Uterus (tissue), 4 donors: ENCODE measurements at places on chromosomes 3 and 15.
A peak's percentile ranks its signal among the peaks of the same experiment; 100 is the strongest.

DNA sequence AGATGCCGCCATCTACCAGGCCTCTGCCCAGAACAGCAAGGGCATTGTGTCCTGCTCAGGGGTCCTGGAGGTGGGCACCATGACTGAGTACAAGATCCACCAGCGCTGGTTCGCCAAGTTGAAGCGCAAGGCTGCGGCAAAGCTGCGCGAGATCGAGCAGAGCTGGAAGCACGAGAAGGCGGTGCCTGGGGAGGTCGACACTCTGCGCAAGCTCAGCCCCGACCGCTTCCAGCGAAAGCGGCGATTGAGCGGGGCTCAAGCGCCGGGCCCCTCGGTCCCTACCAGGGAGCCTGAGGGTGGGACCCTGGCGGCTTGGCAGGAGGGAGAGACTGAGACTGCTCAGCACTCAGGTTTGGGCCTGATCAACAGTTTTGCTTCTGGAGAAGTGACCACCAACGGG is 22.6 kb downstream of the ALPK3 start:
- DNase-seq = no peak

GRCh38 chr15:75952525-75952924 is 48.8 kb downstream of the FBXO22 start:
- no peak for DNase-seq

GRCh38 chr3:59256230-59256629 is 206.4 kb upstream of the CFAP20DC start:
- DNase-seq = no peak

GRCh38 chr3:30607032-30607833 is 832 bp downstream of the TGFBR2 start:
- DNase-seq = peak; percentile 71

- no peak for DNase-seq
Measured at GRCh38 chr3:172044833-172045585, 5.6 kb downstream of the FNDC3B start.

DNA sequence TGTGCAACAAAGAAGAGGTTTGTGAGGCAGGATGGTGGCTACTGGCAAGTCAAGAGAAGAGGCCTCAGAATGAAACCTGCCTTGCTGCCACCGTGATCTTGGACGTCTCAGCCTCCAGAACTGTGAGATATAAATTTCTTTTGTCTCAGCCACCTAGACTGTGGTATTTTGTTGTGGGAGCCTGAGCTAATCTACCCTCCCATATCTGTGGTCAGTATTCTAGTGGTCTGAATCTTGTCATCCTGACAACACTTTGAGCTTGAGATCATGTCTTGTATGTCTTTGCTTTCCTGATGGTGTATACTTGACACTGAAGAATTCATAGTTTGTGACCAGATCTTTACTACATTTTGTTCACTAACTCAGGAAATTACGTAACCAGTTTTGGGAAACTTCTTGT is 240.6 kb upstream of the GOLIM4 start:
- DNase-seq = no peak

DNA sequence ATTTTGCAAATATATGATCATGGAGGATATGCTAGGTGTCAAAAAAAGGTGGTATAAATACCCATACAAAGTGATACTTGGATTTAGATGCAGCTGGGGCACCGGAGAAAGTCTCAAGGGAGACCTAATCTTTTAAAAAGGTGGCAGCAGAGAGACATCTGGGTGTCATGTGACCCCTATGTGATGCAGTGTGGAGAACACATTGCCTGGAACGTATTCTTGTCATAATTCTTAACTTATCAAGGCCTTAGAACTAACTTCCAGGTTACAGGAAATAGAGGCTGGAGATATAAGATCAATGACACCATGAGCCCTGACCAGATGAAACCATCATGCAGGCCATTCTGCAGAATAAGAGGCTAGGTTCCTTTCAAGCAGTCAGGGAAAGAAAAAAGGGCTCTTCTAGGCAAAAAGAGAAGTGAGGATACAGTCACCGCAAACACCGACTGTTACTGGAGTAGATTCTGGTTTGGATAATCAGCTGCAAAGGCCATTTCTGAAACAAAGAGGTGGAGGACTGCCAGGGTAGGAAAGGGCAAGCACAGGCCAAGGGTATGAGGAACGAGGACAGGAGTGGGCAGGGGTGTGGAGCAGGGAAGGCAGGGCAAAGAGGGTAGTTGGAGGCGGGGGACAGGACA is 100.6 kb downstream of the OXNAD1 start:
- DNase-seq = no peak

GRCh38 chr3:141699897-141700296 is 38.2 kb upstream of the RNF7 start:
- no peak for DNase-seq

DNA sequence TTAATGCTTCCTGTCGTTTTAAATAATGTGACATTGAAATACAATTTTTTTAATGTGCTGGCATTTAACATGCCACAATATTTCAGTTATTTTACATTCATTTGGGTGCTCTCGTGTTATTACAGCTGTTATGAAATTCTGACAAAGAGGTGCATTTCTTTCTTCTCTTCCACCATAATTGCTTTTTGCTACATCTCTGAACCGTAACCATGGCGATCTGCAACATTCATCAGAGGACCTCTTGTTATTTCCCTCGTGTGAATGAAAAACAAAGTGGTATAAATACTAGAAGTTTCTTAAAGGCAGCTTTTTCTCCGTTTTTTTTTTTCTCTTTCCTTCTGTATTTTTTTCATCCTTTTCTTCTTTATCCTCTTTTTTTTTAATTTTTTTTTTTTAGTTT is 316.4 kb downstream of the MCTP2 start:
- no peak for DNase-seq

DNA sequence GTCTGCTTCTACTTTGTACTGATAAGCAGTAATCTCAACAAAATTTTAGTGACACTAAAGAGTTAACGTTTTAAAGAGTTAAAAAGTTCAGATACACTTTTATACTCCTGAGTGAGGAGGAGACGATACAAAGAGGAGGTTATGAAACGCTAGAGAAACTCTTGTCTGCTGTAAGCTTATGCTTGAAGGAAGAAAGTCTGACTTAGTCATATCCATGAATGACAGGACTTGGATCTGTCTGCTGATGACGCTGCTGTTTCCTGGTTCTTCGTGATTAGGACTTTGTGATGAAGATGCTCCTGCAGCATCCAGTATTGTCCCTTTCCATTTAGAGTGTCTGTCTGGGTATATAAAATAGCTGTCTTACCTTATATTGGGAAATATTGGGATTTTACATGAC is 15.8 kb downstream of the TCF12 start:
- DNase-seq = no peak

- no peak for DNase-seq
Measured at GRCh38 chr3:89783341-89783927, 676.0 kb downstream of the EPHA3 start.

DNA sequence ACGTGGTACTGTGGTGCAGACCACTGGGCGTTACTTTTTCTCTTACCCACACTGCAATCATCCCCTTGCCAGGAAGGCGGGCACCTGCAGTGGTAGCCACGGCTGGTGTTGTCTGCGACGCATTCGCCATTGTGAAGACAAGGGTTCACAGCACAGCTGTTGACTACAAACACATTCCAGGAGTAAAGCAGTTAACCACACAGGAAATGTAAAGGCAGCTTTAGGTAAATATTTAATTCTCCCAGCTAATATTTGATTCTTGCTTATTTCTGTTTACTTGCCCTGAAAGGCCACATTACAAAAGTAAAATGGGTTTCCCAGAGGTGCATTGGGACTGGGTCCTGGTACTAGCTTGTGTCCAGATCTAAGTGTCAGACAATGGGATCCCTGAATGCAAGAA is 45.4 kb downstream of the HEG1 start:
- no peak for DNase-seq

DNA sequence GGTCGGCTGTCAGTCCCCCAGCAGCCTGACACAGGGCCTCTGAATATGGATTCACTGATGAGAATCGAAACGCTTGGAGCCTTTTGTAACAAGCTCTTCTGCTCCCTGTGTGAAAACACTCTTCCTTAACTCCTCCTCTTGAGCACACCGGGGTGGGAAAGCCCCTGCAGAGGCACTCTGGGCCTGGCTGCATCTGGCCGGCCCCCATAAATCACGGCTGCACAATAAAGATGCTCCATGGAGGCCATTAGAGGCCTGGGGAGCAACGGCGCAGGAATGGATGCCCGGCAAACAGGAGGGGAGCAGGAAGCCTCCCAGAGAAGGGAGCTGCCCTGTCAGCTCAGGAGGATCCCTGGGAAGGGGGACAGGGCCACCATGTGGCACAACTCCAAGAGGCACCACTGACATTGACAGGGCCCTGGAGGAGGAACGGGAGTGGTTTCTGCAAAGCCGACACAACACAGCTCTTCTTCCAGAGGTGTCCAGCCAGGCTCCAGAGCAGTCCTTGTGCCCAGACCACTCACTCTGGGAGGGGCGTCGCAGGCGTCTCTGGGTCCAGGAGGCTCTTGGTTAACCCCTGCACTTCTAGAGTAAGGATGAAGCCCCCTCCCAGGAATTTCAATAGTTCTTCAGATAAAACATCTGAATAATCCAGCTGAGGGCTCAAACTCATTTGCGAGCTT is 509.3 kb upstream of the PPP2R3A start:
- no peak for DNase-seq

DNA sequence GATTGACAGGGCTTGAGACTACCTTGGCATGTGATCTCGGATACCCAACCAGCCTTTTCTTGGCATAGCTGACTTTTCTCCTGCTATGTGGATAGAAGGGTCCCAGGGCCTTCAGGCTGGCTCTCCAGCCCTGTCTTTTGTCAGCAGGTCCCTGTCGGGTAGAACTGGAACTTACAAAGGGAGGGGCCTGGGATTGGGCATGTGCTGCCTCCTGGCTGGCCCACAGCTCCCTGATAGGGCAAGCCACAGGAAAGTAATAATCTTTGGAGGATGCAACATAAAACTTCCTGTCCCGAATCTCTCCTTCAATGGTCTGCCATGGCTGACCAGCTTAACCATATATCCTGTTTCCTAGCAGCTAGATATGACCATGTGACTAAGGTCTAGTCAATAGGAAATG is 89.1 kb downstream of the ABHD5 start:
- DNase-seq = no peak

DNA sequence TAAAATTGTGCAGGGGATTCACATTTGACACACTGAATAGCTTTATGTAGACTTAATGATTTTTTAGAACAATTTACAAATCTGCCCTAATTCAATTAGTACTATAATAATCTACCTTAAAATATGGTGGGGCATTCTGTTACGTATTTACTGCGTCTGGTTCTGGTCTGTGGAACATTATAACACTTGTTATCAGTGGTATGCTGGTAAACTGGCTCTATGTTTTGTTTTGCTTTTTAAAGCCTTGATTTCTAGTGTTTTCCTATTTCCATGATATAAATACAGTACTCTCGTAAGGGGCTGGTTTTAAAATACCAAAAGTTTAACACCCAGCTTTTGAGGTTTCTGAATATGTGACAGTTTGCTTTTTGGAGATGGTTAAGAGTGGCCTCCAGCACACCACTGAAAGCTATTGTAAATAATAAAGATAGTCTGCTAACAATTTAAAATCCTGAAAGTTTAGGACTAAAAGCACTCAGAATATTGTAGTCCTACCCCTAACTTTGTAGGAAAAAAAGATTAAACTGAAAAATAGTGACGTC is 65.6 kb upstream of the CD47 start:
- DNase-seq = no peak

GRCh38 chr15:22949074-22949547 is 31.1 kb downstream of the CYFIP1 start:
- DNase-seq = peak; percentile 76

DNA sequence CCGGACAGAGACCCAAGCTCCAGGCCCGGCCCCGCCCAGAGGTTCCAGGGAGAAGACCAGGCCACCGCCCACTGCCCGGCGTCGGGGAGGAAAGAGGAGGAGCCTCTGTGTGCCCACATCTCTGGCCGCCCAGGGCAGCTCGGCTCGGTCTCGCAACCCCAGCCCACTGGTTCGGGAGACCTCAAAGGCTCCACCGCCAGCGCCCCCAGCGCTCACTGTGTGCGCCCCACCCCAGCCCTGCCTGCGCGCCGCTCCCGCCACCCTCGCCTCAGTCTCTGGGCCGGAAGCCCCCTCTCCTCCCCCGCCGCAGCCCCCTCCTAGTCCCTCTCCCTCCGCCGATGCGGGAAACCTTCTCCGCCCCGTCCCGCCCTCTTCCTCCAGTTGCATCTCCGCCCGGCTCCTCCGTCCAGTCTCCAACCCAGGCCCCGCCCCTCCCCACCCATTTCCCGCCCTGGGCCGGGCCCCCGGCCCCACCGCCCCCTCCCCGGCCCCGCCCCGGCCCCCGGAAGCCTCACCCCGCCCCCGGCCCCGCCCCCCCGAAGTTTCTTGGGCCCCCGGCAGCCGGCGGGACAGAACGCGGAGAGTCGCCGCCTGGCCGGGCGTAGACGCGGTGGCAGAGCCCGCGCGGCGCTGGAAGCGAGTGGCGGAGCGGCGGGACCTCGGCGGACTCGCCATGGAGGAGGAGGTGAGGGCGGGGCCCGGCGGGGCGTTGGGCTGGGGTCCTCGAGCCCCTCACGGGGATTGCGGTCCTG is at the start of gene PLEKHO2:
Gene PLEKHO2 (plus strand): TSS at position 572 of the 752 bp plus-strand sequence. CDS start 102 bp downstream, at position 674.
- DNase-seq = peak; percentile 96

GRCh38 chr15:93330912-93331544 is 242.0 kb upstream of the RGMA start:
- DNase-seq = no peak

DNA sequence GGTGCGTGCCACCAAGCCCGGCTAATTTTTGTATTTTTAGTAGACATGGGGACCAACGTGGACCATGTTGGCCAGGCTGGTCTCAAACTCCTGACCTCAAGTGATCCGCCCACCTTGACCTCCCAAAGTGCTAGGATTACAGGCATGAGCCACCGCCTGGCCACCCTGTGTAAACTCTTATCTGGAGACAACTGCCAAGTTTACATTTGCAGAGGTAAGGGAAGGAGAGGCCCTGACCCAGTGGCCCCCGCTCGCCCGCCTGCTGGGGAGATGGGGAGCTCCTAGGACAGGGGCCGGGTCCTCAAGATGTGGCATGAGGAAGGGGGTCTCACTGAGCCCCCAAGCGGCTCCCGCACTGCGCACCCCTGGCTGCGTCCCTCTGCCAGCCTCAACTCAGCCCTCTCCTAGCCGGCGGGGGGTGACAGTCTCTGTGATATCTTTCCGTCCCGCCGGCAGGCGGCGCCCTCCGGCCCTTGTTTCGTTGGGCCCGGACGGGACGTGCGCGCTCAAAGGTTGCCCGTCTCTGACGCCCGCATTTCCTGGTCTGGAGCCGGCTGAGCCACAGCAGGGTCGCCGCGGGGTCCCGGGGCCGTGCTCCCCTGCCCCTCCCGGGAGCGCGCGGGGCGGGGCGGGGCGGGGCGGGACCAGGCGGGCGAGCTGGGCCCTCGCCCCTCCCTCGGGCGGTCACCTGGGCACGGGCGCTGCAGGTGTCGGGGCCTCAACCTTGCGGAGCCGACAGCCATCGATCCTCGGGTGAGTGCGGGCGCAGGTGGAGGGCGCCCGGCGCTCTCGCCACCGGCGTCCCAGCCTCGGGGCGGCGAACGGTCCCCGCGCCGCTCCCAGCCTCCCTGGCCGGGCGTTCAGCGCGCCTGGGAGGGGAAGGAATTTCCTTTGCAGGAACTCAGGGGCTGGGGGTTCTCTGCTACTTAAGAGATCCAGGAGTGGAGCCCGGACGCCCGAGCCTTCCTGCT is at the start of gene GPR160:
Gene GPR160 (plus strand): TSS at position 533 of the 971 bp plus-strand sequence. CDS start 45,978 bp downstream, outside the sequence.
- DNase-seq = peak; percentile 22

- no peak for DNase-seq
Measured at GRCh38 chr3:193190146-193190786, 50.8 kb upstream of the PLAAT1 start.

- DNase-seq = peak; percentile 76
Measured at GRCh38 chr3:128549283-128550112, 56.5 kb upstream of the GATA2 start.
